ENCODE measurements at places on chromosomes 3 and 15.

GRCh38 chr3:189748046-189748445 is 116.9 kb downstream of the TP63 start:
- DNase-seq: no peak

GRCh38 chr15:90367576-90367975 is 15.5 kb downstream of the ZNF774 start:
- DNase-seq: no peak

DNA sequence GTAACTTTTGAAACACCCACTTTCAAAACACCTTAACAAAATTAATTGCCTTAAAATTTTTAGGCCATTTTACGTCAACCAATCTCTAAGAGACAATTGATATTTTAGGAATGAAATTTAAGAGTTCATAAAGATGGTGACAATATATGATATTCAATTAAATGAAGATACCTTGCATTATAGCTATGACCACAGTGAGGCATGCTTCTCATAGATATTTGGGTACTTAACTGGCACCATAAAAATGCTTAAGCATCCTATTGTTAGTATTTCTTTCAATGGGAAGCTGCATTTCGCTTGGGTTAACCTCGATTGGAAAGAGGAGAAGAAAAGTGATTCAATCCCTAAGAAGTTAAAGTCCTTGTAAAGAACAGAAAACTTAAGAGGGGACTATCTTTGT is 209.0 kb downstream of the GAP43 start:
- DNase-seq: no peak

GRCh38 chr3:197312431-197312830 is 14.0 kb upstream of the DLG1 start:
- no peak for DNase-seq

GRCh38 chr3:4044619-4045018 is 245.4 kb downstream of the LRRN1 start:
- no peak for DNase-seq

DNA sequence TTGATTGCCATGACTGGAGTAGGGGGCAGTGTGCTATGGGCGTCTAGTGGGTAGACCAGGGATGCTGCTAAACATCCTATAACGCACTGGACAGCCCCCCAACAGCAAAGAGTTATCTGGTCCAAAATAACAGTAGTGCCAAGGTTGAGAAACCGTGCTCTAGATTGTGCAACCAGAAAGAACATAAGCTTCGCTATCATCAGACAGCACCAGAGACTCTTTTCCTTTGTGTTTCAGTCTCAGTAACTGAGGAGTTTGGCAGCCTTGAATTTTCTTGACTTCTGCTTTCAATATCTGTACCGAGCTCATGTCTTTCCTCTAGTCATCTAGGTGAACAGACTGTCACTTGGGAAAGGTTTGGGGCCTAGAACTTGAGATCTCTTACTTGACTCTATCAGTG is 8.8 kb downstream of the ARID3B start:
- DNase-seq: no peak

GRCh38 chr15:89668171-89668570 is 11.0 kb downstream of the PLIN1 start:
- no peak for DNase-seq

- no peak for DNase-seq
These were observed 284 bp upstream of the TSC22D2 start for GRCh38 chr3:150407808-150408220.

DNA sequence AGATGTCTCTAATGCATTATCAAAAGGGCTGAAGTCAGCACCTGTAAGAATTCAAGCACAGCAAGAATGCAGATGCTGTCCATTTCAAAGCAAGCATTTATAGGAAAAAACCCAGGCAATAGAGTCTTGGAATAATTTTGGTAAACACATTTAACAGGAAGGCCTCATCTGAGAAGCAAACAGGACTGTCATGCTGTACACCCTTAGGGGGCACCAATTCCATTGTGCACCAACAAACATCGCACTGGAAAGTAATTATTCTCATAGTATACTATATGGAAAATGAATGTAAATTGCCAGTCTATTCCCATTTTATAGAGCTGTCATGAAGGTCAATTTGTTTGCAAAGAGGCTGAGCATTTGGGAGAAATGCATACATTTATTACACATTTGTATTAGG is 247.3 kb upstream of the SUCLG2 start:
- no peak for DNase-seq

DNA sequence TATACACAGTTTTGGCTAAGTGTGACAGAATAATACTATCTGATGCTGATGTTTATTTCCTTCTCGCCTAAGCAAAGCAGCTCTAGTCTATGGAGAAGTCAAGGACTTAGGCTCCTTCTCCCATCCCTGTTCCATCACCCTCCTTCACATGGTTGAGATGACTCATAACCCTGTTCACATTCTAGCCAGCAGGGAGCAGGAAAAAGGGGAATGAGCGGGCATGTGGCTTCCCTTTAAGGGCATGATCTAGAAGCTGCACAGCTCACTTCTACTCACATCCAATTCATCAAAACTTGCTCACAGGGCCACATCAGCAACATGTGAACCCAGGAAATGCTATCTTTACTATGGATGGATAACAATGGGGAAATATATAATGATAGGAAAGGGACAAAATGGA is 40.9 kb downstream of the CBLB start:
- no peak for DNase-seq

DNA sequence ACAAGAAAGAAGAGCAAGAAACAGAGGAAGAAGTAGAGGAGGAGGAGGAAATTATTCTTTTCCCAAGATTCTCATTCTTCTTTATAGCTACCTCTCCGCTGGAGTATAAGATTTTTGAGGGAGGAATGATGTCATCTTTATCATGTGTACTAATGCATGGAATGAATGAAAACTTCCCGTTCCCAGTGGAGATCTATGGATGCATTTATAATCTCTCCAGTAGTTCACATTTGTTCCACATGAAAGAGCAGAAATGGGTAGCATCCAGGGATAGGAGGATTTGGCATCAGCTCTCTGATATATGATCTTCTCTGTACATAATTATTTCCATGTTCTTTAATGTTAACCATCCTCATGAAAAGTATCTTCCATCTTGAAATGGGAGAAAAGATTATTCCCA is 244.4 kb downstream of the ADAMTSL3 start:
- no peak for DNase-seq

DNA sequence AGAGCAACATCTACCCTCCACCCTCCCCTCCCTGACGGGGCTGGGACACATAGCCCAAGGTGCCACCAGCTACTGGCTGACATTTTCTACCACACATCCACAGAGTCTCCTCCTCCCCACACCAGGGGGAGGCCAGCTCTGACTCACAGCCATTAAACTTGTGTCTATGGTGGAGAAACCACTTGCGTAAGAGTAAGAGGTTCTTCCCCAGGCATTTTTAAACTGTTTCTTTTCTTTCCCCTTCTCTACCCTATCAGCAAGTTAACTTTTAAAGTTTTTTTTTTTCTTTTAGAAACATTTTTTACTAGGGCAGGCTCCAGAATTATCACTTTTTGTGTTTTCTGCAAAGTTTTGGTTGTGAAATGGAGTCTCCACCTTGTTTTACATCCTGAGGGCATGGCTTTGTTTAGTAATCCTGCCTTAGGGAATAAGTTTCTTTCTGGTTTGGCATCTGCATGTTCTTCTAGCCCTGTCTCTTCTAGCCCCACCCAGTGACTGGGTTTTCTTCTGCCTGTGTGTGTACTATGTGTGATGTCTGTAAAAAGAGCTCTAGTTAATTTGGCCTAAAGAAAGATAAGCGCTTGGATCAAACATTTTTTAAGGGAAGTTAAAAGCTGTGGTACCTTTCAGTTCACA is 148.8 kb upstream of the GADL1 start:
- no peak for DNase-seq

GRCh38 chr3:128160661-128161060 is 7.4 kb downstream of the EEFSEC start:
- no peak for DNase-seq

DNA sequence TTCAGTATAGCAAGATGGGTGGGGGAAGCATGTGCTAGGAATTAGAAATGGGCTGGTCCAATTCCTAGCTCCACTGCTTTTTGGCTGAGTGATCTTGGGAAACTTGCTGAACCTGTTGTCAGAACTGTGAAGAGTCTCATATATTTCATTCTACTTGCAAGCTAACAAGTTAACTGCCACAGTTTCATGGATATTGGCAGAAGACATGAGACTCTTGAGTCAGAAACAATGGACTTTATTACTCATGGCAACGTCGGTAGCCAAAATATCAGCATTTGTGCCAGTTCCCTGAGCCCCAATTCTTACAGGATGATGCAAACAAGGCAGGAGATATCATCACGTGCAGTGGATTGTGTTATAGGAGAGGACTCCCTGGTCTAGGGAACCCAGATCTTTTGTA is 26.6 kb upstream of the PLAAT1 start:
- DNase-seq: no peak

GRCh38 chr15:90633360-90633759 is 83.8 kb upstream of the BLM start:
- DNase-seq: no peak

GRCh38 chr15:52527911-52528563 is 643 bp downstream of the MYO5A start:
- peak; percentile 35 for DNase-seq

DNA sequence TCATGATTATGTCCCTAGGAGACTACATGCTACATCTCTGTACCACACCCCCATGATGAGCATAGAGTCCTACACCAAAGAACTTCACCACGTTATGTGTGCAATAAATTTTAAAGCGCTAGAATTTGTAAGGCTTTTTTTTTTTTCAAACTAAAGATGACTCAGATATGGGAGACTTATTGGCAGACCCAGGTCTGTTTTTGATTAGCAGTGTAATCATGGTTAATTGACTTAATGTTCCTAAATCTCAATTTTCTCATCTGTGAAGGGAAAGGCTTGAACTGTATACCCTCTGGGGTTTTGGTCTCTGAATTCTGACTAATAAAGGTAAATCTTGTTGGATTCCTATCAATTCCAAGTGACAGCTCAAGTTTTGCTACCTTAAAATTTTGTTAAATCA is 26.4 kb downstream of the ABI3BP start:
- no peak for DNase-seq

- DNase-seq: no peak
These were observed 52.1 kb downstream of the LRTM1 start for GRCh38 chr3:54875596-54876268.

GRCh38 chr15:76011627-76012551 is at the start of gene NRG4:
Gene NRG4 (minus strand): TSS chr15:76012424. CDS start chr15:76011230, 1,194 bp downstream.
- no peak for DNase-seq

DNA sequence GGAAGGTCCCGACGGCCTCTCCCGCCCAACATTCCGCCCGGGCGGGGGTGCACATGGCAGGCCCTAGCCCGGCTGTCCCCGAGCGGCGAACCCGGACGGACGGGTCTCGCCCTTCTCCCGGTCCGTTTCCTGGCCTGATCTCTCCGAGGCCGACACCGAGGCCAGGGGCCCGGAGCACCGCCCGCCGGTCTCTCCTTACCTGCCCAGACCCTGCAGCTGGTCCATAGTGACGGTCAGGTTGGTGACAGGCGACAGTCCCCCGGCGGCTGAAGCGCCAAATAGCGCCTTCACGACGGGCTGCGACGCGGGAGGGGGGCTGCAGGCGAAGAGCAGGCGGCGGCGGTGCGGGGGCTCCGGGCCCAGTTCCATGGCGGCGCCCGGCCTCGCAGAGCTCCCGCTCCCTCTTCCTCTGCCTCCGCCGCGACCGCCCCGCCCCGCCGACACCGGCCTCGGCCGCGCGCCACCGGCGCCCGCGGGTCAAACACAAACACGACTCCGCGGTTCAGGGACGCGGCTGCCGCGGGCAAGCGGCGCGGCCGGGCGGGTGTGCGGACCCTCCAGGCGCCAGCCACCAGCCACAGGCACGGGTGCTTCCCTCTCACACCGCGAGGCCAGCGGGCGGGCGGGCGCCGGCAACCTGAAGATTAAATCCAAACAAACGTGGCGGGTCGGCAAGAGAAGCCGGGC is 495 bp downstream of the CDC25A start:
- peak; percentile 22 for DNase-seq

DNA sequence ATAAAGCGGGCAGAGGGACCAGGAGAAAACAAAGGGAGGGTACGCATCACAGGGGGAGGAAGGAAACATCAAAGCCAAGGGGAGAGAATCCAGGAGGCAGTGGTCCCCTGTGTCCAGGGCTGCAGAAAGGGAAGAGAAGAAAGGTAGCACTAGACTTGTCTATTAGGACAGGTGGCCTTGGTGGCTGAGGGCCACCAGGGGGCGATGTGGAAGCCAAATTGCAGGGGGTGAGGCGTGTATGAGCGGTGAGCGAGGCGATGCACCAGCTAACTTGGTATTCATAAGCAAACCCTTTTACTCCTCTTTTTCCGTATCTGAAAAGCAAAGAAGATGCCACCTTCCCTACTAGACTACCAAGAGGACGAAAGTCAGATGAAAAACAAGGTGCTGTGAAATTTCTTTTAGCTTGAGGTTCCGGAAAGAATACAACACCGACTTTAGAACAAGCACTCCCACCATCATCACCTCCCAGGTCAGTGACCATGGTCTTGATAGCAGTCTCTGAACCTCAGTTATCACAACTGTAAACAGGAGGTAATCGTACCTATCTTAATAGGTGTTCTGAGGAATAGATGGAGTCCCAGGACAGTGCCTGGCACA is 654.4 kb upstream of the ADAMTS9 start:
- no peak for DNase-seq

- DNase-seq: no peak
These were observed 62.5 kb upstream of the TLE3 start for GRCh38 chr15:70160267-70160666.

GRCh38 chr3:150202711-150203110 is 205.4 kb upstream of the TSC22D2 start:
- DNase-seq: no peak

DNA sequence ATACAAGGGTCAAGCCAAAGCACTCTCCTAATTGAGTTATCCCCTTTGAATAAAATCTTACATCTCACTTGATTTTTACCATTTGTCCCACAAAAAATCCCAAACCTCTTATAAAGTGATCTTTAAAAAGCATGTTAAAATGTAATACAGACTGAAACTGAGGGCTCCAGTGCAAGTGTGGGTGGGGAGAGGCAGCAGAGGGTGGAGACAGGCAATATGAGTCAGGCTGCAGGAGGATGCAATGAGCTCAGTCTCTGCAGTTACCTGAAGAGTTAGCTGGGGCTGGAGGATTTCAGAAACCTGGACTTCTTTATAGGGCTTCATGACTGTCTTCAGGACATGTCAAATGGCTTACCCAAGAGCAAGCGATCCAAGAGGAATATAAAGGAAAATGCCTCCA is 14.2 kb upstream of the COLQ start:
- peak; percentile 19 for DNase-seq

DNA sequence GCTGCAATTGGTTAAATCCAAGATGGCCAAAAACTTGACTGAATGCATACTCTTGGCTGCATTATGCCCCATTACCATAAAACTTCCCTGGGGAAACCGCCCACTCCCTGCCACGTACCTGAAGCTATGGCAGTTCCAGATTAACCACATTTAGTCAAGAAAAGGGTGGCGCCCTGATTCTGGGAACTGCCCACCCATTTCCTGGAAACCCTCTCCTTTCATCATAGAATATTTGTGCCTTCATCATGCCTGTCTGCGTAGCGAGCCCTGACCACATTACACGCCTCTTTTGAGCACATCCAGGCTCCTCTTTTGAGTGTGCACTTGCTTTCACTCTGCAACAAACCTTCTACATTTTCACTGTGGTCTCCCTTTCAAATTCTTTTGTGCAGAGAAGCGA is 5.2 kb downstream of the LINS1 start:
- peak; percentile 81 for DNase-seq

GRCh38 chr3:52104684-52105640 is 48.6 kb upstream of the DUSP7 start:
- no peak for DNase-seq
